ENCODE measurements at places on chromosomes 13 and 19.
A peak's percentile ranks its signal among the peaks of the same experiment; 100 is the strongest.

DNA sequence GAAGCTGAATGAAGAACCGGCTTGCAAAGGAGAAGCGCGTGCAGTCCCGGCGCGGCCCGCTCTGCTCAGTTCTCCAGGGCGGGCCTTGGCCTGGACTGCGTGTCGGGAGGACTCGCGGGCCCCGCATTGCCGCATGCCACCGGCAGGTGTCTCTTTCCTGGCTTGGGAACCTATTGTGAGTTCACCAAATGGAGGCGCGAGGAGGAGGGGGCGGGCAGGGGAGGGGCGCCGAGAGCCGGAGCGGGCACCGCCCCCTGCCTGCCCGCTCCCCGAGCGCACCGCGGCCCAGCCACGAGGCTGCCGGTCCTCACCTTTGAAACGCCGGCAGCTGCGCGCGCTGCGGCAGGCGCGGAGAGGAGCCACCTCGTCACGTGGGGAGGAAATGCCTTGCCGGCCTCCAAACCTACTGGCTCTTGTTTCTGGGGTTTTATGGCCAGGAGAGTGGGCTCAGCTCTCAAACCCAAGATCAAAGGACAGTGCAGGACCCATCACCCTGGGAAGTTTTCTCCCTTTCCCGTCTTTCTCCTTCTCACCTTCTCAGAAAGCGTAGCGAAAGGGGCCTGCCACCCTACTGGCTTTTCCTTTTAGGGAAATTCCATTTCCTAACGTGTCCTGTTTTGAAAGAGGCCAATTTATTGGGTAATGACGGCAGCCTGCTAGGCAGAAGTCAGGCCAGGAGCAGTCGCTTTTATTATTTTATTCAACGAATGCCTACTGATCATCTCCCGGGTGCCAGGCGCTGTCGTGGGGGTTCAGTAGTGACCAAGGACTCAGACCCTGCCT, 13.8 kb upstream of the UBE2L5 start:
- peak; percentile 91 for DNase-seq

- no peak for DNase-seq
Observed at GRCh38 chr13:40458720-40458990, 207.8 kb downstream of the FOXO1 start.

GRCh38 chr19:35562336-35562735, 1.1 kb downstream of the ATP4A start:
- DNase-seq = no peak

DNA sequence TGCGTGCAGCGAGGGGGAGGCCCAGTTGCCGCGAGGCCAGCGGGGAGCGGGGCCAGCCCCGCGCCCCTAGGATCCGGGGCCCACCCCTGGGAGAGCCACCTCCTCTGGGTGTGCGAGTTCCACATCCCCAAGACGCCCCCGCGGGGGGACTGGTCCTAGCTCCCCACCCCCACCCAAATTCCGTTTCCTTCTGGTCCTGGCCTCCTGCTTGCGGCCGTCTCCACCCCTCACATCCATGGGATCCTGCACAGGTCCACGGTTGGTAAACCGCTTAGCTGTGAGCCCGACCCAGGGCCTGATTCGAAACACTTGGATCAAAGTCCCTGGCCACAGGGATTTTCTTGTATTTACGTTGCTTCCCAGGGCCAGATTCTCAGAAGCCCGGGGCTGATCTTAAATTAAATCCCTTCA, 324 bp upstream of the FBXO17 start:
- no peak for DNase-seq

GRCh38 chr13:32837973-32838927, 178.0 kb upstream of the KL start:
- no peak for DNase-seq

- DNase-seq = no peak
Observed at GRCh38 chr19:9566729-9567128, 17.6 kb downstream of the ZNF121 start.

DNA sequence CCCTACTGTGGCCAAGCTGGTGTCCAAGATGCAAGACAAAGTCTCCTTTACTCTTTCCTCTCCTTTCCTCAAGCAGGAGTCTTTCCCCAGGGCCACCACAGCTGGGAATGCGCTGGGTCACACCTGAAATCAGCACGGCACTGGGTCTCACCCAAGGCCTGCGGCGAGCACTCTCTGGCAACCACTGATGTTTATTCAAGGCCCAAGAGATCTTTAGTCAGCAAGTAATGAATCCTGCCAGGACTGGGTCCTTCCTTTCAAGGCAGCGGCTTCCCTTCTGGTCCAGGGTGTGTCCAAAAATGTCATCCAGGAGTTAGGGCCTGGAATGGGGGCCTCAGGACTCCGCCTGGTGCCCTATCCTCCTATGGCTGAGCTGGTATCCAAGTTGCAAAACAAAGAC, 24.1 kb downstream of the BLOC1S3 start:
- no peak for DNase-seq

GRCh38 chr19:35963514-35963913, 27.3 kb downstream of the LRFN3 start:
- DNase-seq = no peak

DNA sequence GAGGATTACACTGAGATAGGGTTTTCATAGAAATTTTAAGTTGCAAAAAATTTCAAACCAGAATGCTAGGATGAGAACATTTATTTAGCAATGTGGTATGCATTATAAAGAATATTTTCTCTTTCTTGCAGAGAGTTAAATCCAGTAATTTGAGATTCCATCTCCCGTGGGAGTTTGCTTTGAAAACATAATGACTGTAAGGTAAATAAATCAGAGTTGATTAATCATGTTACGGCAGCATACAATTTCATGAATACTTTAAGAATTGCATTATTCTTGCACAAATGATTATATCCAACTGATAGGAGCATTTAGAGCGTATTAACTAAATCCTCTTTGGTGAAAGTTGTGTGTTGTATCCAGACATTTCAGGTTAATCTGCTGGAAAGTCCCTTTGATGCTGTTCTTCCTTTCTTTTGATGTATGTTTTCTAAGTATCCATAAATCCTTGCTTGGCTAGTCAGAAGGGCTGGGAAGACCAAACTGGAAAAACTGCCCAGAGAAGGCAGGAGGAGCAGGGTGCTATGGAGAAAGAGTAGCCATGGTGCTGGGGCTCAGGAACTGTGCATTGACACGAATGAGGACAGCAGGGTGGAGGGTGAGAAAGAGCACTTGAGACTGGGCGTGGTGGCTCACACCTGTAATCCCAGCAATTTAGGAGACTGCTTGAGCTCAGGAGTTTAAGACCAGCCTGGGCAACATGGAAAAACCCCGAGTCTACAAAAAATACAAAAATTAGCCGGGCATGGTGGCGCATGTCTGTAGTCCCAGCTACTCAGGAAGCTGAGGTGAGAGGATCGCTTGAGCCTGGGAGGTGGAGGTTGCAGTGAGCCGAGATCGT, 4.8 kb upstream of the GJA3 start:
- DNase-seq = no peak

- no peak for DNase-seq
Observed at GRCh38 chr19:39915101-39915847, 19.2 kb downstream of the FCGBP start.

GRCh38 chr19:16677055-16677454, 16.1 kb downstream of the TMEM38A start:
- no peak for DNase-seq

GRCh38 chr13:42056146-42056545, 7.7 kb downstream of the DGKH start:
- DNase-seq = no peak

DNA sequence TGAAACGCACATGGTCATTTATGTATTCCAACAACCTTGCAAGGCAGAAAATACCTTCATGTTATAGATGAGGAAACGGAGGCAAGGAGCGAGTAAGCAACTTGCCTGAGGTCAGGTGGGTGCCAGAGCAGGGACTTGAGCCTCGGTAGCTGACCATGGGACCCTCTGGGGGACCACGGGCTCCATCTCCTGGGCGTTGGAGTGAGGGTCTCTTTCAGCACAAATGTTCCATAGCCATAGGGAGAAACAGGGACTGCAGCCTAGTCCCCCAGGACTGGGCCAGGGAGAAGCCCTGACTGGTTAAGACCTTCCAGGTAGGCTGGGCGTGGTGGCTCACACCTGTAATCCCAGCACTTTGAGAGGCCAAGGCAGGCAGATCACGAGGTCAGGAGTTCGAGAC, 38.4 kb upstream of the ADGRE5 start:
- no peak for DNase-seq

DNA sequence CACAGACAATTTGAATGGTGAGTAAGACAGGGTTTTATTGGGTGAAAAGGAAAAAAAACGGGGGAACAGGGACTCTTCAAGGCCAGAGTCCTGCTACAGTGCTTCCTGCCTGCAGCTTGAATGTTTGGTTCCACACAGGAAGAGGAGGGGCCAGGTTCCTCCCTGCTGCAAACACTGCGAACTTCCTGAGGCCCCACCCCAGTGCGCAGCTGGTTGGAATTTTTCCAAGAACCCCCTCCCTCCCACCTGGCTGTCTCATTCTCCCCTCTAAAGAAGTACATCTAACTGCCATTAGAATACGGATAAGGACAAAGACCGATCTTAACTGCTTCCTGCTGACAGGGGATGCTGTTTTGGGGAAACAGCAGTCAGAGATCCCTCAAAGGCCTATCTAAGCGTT, 184.9 kb downstream of the GGACT start:
- no peak for DNase-seq

DNA sequence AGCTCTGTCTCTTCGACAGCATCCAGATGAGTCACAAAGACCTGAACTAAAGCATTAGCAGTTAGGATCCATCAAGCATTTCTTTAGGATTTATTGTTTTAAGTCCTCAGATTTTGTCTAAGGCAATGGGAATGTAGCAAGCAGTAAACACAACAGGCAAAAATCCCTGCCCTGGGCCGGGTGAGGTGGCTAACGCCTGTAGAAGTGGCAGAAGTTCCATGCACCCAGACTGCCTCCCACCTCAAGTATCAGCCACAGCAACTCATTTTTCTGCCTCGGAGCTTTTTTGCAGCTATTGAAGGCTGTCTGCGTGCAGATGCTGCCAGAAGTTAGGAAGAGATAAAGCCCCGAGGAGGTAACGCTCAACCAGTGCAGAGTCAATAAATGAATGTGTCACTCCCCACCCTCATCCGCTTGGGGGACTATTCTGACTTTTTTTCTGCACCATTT, 47.1 kb upstream of the MRI1 start:
- no peak for DNase-seq

GRCh38 chr13:99299920-99300341, 7.3 kb downstream of the GPR183 start:
- no peak for DNase-seq

DNA sequence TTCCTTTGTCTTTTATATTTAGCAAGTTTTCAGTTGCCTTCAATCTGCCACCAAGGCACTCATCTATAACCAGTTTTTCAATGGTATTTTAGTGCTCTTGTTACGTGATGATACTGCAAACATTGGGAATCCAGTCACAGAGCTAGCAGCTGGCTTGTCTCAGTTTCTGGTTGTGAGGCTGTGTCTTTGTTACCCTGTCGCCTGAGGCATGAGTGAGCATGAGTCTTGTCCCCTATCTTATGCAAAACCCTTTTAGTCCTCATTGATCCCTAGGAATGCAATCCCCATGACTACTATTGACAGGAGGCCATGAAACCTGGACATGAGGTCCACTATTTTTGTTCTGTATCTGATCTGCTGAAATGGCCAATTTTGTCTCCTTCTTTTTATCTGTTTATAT, 391.0 kb downstream of the LMO7 start:
- no peak for DNase-seq

GRCh38 chr19:45716359-45717130, 14.2 kb downstream of the FBXO46 start:
- peak; percentile 39 for DNase-seq

DNA sequence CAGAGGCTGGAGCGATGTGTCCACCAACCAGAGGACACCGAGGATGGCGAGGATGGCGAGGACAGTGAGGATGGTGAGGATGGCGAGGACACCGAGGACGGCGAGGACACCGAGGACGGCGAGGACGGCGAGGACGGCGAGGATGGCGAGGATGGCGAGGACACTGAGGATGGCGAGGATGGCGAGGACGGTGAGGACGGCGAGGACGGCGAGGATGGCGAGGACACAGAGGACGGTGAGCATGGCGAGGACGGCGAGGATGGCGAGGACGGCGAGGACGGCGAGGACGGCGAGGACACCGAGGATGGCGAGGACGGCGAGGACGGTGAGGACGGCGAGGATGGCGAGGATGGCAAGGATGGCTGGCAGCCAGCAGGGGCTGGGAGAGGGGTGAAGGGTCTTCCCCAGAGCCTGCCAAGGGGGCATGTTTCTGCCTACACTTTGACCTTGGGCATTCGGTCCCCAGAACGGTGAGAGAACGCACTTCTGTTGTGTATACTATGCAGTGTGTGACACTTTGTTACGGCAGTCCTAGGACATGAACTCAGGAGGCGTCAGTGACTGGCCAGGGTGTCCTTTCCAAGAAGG, 44.4 kb upstream of the ATP11A start:
- no peak for DNase-seq

DNA sequence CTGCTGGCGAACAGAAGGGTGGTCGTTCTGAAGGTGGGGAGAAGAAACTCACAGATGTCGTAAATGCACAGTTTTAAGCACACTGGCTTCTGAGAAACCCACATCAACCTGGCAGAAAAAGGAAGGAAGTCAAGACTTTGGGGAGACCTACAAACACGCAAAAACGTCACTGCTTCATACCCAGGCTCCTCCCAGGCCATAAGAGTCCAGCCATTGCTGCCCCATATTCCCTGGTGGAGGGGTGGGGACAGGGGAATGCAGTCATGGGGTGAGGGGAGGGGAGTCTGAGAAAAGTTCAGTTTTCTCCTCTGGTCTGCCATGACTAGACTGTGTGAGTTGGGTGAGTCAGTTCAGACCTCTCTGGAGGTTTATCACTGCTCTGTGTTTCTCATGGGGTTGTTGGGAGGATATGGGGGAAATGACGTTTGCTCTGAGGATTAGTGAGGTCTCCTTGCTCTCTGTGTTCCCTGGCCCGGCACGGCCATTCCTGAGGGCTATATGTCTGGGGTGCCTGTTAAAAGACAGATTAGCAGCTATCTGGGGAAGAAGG, 139.0 kb downstream of the FLT1 start:
- no peak for DNase-seq

DNA sequence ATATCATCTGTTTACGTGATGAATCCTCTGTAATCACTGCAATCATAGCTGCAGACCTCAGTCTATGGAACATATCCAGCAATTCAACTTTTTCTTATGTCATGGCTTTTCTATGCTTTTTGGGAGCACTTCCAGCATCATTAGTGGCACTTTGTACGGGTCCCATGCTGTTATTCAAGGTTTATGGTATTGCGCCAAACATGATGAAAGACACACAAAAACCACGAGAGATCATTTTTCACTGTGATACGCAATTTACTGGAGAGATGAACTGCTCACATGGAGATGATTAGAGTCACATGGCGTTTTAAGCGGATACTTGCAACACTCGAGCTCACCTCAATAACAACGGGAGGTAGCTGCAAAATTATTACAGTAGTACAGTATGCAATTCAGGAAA, 2101.7 kb upstream of the PCDH20 start:
- no peak for DNase-seq
